ENCODE measurements at places on chromosomes 6 and 20.

DNA sequence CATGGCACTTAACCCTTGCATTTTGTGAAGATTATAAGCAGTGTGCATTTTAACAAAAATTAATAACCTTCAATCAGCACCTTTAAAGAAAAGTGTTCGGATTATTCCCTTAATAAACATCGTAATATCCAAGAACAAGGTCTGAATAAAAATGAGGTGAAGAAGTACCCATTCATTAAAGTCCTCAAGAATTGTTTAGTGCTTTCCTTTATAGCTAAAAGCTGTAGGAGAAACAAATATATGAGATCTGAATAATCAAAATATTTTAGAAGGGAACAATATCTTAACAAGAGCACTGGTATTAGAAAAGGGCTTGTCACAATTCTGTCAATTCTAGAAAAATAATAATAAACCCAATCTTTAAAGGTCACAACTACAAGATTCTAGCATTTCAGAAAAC is 167.7 kb upstream of the SUPT3H start:
- DNase-seq, result no peak

DNA sequence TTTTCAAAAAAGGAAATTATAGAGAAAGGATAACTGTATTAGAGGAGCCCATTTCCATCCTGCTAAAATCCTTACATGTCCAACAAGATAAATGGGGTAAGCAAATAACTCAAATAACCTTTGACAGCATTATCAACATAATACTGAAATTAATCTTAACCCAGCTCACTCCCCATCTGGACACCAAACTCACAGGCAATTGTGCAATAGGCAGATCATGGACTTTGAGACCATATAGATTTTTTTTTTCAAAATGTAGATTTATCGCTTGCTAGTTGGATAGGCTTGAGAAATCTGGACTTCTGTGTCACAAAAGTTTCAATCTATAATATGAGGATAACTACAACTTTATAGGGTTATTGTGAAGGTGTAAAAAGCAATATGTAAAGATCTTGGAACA is 134.4 kb upstream of the ASCC3 start:
- no peak for DNase-seq

- DNase-seq, result peak; percentile 2
Measured at GRCh38 chr6:81228912-81229555, 523.4 kb downstream of the TENT5A start.

DNA sequence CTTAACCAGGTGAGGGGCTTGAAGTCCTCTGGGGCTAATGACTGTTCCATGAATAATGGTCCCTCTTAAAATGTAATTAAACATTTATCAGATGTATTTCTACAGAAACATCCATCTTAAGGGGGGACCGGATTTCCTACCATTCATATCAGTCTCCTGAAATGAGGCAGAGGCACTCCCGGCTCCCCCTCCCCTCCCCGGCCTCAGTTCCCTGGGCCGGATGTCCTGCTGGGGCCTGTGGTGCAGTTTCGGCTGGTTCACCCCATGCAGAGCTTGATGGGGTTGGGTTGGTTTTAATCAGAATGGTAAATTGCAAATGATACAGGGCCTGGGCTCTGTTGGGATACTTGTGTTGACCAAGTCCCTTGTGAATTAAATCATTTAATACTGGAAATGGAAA is 349.4 kb downstream of the PREX1 start:
- no peak for DNase-seq

DNA sequence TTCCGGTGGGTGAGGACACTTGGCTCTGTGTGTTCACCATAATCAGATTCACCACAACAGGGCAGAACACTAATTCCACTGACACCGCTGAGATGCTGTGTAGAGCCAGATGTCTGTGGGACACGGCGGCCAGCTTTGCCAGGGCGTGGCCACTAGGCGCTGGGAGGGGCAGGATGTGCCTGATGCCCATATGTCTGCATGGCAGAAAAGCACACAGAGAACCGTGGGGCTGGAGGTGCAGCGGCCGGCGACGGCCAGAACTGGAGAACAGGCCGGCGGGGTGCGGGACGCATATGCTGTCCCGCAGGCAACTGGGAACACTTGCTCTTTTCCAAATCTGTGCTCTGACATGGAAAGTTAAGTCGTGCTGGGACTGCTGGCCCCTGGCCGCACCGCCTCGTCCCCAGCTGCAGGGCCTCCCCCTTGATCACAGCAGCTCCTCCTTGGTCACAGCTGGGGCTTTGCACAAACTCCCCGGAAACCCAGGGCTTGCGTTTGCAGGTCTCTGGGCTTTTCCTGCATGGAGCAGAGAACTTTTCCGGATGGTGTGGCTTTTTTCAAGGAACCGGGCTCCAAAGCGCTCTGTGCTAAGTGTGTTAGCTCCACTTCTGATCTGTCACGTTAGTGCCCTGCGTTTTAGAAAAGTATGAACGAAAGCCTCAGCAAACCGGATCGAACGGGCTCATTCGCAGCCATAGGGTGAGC is 31.1 kb downstream of the NTSR1 start:
- no peak for DNase-seq

DNA sequence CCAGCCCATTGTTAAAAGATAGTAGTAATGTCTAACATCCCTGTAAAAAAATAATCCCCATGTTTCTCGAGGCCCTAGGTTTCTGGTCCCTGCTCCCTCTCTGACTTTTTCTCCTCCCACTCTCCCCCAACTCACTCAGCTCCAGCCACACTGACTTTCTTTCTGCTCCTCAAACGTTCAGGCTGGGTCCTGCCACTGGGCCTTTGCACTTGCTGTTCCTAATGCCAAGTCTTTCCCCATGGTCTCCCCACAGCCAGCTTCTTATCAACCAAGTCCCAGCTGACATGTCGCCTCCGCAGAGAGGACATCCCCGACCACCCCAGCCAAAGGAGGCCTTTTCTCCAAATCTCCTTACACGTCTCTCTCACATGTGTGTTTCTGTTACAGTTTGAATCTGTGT is 21.8 kb upstream of the PTGIS start:
- no peak for DNase-seq

DNA sequence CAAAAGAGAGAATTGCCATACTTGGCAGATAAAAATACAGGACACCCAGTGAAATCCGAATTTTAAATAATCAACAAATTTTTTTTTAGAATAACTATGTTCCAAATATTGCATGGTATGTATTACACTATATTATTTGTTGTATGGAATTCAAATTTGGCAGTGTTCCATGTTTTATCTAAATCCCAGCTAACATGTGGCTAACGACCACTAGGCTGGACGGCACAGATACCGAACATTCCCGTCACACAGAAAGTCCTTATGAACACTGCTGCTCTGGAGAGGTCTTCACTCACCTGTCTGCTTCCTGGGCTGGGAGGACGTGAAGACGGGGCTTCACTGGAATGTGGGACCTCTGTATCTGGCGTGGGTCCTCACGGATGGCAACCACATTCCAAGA is 32.8 kb downstream of the SNX5 start:
- no peak for DNase-seq

GRCh38 chr20:32902456-32903420 is 44.0 kb downstream of the EFCAB8 start:
- peak; percentile 58 for DNase-seq

DNA sequence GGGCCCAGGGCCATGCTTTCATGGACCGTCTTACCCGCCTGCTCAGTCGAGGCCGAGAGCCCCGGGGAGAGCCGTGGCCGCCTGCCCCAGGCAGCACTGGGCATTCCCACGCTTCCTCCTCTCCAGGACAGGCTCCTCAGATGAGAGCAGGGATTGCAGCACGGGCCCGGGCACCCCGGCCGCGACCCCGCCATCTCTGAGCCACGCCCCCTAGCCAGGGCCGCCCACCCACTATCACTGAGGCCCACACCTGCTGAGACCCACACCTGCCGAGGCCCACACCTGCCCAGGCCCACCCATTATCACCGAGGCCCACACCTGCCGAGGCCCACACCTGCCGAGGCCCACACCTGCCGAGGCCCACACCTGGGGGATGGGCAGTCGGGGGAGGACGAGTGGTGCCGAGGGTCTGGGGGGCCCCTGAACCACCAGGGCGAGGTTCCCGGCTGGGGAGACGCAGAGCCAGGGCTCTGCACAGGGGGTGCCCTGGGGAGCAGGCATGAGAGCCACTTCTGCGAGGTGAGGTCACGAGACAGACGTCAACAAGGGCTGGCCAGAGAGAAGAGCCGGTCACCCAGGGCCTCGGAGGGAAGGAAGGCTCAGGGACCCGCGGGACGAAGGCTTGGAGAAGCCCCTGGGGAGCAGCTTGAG is 235.6 kb downstream of the ERMARD start:
- DNase-seq, result no peak

- DNase-seq, result no peak
Measured at GRCh38 chr20:23655491-23656211, 17.9 kb upstream of the CST3 start.

- no peak for DNase-seq
Measured at GRCh38 chr20:36872852-36873251, 3.1 kb upstream of the TLDC2 start.

GRCh38 chr6:146311079-146311478 is 232.6 kb upstream of the RAB32 start:
- no peak for DNase-seq

- peak; percentile 67 for DNase-seq
Measured at GRCh38 chr6:71420693-71421328, 132.2 kb downstream of the OGFRL1 start.
